Hindlimb muscle (tissue), 1 donor: ENCODE measurements at places on chromosomes 1 and 21.

- DNase-seq: no peak
Measured at GRCh38 chr1:192817246-192817645, 8.4 kb downstream of the RGS2 start.

- peak; percentile 56 for DNase-seq
Measured at GRCh38 chr21:39003982-39004633, 179.1 kb downstream of the PSMG1 start.

- DNase-seq: no peak
Measured at GRCh38 chr1:38558500-38559445, 300.8 kb downstream of the RRAGC start.

DNA sequence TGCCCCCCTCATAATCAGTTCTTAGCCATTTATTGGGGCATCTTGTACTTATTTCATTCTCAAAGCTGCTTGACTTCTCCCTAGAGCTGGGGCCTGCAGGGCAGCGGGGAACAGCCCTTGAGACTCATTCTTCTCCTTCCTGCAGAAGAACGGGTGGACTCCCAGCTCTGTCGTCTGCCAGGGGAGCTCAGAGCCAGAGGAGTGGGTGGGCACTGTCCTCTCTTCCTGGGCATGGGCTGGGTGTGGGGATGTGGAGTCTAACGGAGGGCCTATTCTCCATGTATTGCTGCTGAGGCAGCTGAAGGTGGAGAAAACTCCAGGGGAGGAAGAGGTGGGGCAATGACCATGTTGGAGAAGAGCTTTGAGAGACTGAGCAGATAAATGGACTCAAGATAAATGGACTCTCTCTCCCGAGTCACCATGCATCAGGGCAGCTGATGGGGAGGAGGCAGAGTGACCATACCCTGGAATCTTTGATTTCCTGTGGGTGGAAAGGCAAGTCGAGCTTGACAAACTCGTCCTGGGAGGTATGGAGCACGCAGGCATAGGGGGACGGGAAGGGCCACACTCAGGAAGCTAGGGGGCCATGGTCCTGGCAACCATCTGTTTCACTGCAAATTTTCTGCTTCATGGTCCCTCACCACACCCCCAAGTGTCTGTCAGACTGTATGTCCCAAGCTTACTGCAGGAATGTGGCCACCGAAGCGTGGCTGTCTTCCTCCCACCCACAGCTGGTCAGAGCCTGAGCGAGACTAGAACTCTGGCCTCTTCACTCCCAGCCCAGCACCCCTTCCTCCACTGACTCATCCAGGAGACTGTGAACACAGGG is 56.9 kb upstream of the ATP2B4 start:
- no peak for DNase-seq

- no peak for DNase-seq
Measured at GRCh38 chr1:112866151-112866550, 89.8 kb downstream of the SLC16A1 start.

GRCh38 chr21:28971171-28971570 is 21.5 kb downstream of the LTN1 start:
- no peak for DNase-seq

GRCh38 chr1:6502000-6502891 is 10.8 kb upstream of the PLEKHG5 start:
- peak; percentile 70 for DNase-seq

GRCh38 chr1:218521414-218522169 is 176.5 kb downstream of the TGFB2 start:
- no peak for DNase-seq
